Thoracic aorta (tissue), 2 donors: ENCODE measurements at places on chromosomes 5 and 9. TPM values are rescaled to one million over a fixed set of nuclear protein-coding genes. Genes with fewer than 3 reads are reported as not detected.

DMRTA1 gene
- not detected for total RNA-seq

NR4A3 gene
- 9.7 TPM for total RNA-seq

PCDHGA6 gene
- total RNA-seq: 12.0 TPM

DNA sequence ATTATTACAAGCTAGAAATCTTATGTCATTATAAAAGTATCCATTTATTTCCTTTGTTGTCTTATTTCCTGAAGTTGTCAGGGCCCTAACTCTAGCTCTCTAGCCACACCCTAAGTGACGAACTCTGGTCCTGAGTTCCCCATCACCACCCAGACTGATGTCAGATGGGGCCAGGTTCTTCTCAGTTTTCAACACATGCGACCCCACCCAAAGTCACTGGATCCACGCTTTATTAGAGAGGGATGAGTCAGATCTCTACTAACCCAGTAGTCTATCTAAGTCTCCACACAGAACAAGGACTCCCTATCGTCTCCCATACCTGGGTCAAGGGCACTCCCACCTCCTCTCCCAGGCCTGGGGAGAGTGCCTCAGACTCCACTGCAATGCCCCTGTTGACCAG, 6.8 kb upstream of the FEM1C start:
- no peak overlapping the region for H3K27ac ChIP-seq
- H3K4me3 ChIP-seq: no peak overlapping the region
- no peaks in the 10 kb centered on the region for H3K4me1 ChIP-seq
- no peaks in the 10 kb centered on the region for H3K27me3 ChIP-seq

GRCh38 chr9:38254151-38254550, 138.4 kb upstream of the ALDH1B1 start:
- H3K27me3 ChIP-seq: no peaks in the 10 kb centered on the region
- DNase-seq: no peak
- no peak overlapping the region for H3K27ac ChIP-seq

DNA sequence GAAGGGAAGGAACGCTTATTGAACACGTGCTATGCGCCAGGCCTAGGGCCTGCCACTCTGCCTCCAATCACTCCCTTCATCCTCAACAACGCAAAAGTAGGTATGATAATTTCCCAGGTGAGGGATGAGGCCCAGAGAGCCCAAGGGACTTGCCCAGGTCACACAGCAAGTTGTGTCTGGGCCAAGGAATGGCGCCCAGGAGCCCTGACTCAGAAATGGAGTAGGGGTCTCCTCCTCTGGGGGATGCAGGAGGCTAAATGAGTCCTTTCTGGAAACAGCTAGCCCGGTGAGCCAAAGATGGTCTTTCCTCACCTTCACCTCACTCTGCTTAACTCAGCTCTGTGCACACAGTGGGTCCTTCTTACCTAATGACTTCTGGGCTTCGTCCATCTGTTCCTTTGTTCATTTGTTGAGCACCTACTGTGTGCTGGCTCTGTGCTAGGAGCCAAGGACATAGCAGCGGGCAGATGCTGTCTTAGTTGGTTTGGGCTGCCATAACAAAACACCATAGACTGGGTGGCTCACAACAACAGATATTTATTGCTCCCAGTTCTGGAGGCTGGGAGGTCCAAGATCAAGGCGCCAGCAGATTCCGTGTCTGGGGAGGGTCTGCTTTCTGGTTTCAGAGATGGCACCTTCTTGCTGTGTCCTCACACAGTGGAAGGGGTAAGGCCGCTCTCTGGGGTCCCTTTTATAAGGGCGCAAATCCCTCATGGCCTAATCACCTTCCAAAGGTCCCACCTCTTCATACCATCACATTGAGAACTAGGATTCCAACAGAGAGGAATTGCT, 22.3 kb upstream of the NEURL1B start:
- H3K4me1 ChIP-seq: no peaks in the 10 kb centered on the region
- no peak overlapping the region for H3K4me3 ChIP-seq
- no peak for DNase-seq
- no peaks in the 10 kb centered on the region for H3K27me3 ChIP-seq

TEX48 gene
- total RNA-seq: not detected
